ENCODE measurements at places on chromosomes 16 and 17.
A peak's percentile ranks its signal among the peaks of the same experiment; 100 is the strongest.

GRCh38 chr16:64754279-64754678 lies 367.6 kb downstream of the CDH11 start:
- DNase-seq = no peak

DNA sequence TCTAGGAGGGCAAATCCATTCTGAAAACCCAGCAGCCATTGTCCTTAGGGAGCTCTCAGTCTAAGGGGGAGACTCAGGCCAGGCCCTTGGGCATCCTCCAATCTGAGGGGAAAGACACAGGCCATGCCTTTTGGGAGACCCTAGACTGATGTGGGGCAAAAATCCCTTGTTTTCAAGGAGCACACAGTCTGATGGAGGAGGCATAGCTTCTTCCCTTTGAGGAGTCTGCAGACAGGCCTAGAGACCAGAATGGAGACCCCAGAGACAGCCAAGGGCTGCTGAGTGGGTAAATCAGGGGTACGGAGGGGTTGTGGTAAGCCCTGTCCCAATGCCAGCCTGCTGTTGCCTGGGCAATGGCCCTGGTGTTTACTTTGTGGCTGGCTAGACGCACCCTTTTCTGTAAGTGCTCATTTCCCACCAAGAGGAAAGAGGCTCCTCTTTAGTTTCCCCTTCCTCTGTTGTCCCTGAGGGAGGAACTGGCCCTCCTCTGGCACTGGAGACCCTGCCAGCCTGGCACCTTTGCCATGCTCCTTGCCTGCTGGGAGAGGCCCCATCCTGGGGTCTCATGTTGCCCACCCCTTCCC lies 19.3 kb downstream of the ARHGAP23 start:
- DNase-seq = no peak

- peak; percentile 60 for DNase-seq
Measured at GRCh38 chr16:31458073-31458843, 1.0 kb upstream of the ARMC5 start.

GRCh38 chr16:67449336-67449735 lies 18.4 kb downstream of the HSD11B2 start:
- no peak for DNase-seq

DNA sequence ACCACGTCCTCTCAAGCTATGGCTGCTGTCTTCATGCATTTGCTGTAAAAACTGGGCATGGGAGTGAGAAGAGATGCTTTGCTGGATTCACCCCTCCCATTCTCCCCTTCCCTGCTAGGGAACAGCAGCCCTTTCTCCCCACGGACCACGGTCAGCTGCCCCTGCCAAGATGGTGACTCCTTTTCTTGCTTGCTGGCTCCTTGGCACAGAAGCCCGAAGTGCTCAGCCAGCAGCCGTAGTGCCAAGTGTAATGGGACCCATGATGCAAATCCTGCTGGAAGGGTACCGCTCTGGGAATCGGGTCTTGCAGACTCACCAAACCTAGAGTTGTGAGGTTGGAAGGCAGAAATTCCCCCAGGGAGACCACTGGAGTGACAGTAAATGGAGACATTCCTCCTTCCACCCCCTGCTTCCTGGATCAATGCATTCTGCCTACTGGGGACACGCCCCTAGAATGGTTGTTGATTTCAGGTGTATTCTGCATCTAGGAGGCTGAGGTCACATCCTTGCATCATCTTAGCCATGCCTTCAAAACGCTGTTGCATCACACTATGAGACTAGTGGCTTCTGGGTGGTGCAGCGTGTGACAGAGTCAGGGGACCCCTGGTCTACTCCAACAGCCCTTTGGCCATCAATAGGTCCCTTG lies 63.0 kb upstream of the CBX4 start:
- no peak for DNase-seq

DNA sequence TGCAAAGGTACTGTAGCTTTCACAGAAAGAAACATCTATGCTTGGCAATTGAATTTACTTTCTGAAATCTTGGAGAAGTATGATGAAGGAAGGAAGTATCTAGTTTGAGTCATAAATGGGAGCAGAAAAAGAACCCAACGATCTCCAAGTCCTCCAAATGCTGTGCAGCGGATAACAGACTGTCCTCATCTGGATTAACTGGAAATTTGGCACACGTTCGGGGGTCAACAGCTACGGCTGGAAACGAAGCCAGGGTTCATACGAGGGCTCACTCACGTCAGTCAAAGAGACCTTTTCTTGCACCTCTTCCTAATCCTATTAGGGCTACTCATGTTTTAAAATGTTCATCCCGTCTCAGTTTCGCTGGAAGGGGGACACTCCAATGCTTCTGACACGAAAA lies 152.0 kb downstream of the ZFHX3 start:
- DNase-seq = no peak

- DNase-seq = no peak
Measured at GRCh38 chr17:56141046-56141839, 12.0 kb upstream of the ANKFN1 start.

DNA sequence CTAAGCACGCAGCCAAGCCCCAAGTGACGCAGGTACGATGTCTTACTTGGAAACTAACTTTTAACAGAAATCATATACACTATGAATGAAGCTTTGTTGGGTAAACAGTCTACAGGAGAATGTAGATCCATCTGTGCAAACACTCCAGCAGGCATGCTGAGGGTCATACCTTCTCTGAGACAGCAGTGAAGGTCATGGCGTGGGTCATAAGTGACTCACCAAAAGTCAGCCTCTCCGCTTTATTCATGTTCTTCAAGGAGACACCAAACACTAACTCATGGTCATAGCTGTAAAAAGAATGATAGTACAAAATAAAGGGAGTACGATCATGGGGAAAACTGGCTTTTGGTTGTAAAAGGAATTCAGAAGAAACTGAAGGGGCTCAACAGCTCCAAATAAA lies 20.6 kb downstream of the BLMH start:
- no peak for DNase-seq

GRCh38 chr17:42017866-42018200 lies 594 bp upstream of the DNAJC7 start:
- peak; percentile 26 for DNase-seq

DNA sequence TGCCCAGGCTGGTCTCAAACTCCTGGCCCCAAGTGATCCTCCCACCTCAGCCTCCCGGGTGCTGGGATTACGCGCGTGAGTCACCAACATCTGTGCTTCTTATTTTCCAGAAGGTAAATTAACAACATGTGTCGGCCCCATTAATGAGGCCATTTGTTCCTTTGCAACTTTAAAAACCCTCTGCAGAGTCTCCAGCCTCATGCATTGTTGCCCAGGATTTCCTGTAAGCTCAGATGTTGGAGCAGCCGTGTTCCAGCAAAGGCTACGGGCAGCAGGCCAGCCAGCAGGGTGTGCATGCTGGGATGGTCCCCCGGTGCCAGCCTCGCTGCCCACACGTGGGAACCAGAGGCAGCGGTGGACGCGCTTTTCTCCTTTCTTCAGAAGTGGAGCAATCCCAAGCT lies 19.1 kb upstream of the HEXD start:
- no peak for DNase-seq

DNA sequence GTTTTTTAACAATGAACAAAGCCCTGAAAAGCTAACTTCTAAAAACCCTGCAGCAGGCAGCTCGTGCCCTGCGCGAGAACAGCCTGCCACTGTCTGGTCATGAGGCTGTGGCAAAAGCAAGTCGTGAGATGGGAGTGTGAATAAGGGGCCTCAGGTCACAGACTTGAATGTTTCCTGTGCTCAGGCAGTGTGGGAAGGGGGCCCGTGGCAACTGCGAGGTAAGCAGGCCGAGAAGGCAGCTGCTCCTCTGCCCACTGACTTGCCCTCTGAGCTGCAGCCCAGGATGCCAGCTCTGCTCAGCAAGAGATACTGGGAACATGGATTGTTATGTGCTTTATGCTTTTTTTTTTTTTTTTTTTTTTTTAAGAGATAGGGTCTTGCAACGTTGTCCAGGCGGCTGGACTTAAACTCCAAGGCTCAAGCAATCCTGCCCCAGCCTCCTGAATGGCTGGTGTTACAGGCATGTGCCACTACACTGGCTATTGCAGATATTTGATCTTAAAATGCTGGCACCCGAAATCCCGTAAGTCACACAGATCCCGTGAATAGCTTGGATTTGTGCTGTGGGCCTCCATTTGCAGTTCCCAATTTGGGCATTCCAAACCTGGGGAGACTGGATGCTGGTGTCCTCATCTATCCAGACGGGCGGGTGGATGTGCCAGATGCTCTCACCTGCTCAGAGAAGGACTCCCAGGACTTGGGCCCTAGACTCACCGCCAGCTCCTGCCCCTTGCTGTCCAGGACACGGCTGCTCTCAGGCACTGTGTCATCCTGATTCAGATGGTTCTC lies 44.0 kb downstream of the UBN1 start:
- no peak for DNase-seq

GRCh38 chr17:28427371-28427770 lies 21.4 kb upstream of the SLC46A1 start:
- DNase-seq = no peak

DNA sequence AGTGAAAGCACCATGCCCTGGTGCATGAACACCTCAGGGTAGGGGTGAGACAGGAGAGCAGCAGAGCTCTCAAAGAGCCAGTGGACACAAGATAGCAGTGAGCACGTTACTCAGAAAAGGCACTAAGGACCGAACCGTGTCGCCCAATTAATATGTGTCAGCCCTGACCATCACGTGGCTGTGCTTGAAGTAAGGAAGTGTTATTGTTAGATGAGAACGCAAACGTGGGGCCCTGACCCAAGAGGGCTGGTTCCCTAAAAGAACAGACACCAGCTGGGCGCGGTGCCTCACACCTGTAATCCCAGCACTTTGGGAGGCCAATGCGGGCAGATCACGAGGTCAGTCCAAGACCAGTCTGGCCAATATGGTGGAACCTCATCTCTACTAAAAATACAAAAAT lies 16.3 kb downstream of the AXIN1 start:
- no peak for DNase-seq

DNA sequence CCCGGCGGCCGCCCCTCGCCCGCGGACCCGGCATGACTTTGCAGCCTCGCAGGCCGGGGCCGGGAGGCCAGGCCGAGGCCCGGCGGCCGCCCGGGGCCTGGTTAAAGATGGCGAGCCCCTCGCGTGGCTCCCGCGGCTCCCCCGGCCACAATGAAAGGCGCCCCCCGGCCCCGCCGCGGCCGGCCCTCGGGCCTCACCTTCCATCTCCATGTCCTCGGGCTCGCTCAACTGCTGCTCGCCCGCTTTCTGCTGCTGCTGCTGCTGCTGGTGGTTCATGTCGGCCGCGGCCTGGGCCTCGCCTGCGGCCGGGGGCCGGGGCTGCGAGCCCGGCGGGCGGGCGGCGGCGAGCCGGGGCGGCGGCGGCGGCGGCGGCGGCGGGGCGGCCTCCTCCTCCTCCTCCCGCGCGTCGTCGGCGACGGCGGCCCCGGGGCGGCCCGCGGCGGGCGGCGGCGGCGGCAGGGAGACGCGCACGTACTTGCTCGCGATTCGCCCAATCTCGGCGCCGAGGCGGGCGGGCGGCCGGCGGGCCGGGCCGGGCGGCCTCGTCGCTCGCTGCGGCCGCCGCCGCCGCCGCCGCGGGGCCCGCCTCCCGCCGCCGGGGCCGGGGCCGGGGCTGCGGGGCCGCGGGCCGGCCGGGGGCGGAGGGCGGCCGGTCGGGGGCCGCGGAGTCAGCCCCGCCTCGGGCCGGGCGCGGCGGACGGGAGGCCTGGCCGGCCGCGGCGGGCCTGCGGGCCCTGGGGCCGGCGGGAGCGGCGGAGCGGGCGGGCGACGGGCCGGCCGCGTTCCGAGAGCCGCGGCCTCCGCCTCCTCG lies 491 bp downstream of the USP7 start:
- DNase-seq = no peak

- DNase-seq = no peak
Measured at GRCh38 chr16:57462978-57463362, 491 bp downstream of the POLR2C start.

GRCh38 chr16:67907397-67908180 lies 14.5 kb downstream of the PSKH1 start:
- no peak for DNase-seq

GRCh38 chr16:11149011-11149616 lies 106.9 kb downstream of the SOCS1 start:
- no peak for DNase-seq

- DNase-seq = no peak
Measured at GRCh38 chr16:47599512-47599911, 138.4 kb downstream of the PHKB start.

GRCh38 chr16:23595246-23595950 lies 718 bp downstream of the NDUFAB1 start:
- no peak for DNase-seq

GRCh38 chr16:86297866-86298757 lies 212.2 kb upstream of the FOXF1 start:
- DNase-seq = no peak

GRCh38 chr17:44758414-44759085 lies at the start of gene ADAM11:
ADAM11 (plus strand) TSS chr17:44758988; CDS start chr17:44759200, 212 bp downstream.
- no peak for DNase-seq

DNA sequence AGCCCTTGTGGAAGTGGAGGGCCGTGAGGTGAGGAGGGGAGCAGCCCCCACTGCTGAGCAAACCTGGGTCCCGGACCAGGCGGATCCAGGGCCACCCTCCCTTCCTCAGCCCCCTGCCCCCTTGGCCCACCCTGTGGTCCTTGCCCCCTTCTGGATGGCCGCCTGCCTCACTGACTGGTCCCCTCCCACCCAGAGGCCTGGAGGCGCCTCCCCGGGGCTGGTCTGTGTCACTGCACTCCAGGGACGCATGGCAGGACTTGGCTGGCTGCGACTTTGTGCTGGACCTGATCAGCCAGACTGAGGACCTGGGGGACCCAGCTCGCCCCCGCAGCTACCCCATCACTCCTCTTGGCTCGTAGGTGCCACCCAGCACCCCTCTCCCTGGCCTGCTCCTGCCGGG lies 19.2 kb upstream of the SMIM5 start:
- no peak for DNase-seq

- no peak for DNase-seq
Measured at GRCh38 chr17:33640629-33641028, 347.5 kb upstream of the ASIC2 start.

DNA sequence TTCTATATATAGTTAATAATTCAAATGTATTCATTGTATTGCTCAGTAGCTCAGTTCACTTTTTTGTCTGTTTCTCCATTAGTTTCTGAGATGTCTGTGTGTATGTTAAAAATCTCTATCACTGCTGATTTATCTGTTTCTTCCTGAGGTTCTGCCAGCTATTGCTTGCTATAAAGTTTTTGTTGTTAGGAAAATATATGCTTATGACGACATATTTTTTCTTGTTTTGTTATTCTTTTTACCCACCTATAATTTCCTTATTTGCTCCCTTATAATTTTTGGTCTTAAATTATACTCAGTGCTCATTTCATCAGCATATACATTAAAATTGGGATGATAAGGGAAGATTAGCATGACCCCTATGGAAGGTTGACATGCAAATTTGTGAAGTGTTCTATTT lies 200.6 kb downstream of the GSG1L start:
- no peak for DNase-seq

DNA sequence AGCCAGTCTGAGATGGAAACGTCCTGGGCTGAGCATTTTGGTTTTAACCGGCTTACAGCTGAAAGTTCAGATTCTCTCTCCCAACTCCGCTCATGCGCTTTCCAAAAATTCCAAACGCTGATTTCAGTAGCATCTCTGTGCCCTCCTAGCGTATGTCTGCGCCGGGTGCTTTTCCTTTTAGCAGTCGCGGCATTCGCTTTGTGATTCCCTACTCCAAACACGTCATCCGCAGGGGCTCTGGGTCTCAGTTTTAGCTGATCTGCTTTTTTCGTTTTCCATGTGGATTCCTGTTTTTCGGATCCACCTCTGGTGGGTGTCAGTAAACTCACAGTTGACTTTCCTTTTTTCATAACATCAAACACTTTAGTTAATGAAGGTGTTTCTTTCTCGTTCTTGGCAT lies 22.1 kb upstream of the TVP23A start:
- no peak for DNase-seq

GRCh38 chr16:15609286-15609649 lies 33.7 kb downstream of the MARF1 start:
- no peak for DNase-seq

- no peak for DNase-seq
Measured at GRCh38 chr16:48272837-48273421, 25.6 kb upstream of the ABCC11 start.

Measured in naive thymus-derived CD8-positive, alpha-beta T cell (primary cell).